ENCODE measurements at places on chromosomes 13 and 19.

DNA sequence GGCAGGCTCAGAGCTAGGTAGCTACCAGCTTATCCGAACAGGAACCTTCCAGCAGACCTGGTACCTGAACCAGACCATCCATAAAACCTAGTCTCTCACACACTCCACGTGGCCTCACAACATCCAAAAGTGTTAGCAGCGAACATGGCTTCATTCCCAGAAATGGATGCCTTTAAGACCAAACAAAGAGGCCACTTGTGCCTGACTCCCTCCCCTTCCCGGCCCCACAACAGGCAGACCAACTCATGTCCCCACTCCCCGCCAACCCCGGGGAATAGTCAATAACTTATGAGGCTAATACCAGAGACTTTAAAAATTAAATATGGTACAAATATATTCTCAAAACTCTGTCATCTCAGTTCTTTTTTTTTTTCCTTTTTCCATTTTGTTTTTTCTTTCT, 46.2 kb downstream of the ZNF557 start:
- DNase-seq: no peak

DNA sequence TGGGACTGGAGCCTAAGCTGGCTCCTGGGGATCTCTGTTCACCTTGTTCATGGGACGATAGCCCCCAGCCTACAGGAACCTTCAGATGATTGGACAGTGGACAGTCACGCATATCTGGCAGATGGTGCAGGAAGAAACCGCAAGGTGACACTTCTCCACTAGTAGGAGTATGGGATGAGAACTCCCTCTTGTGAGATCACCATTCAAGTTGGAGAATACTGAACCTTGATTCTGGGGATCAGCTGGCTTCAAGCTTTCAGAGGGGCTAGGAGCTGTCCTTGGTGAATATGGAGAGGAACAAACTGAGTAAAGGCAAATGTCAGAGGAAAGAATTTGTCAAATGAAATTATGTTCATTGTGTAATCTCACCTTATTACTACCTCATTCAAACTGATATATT, 204.5 kb downstream of the PDS5B start:
- no peak for DNase-seq

DNA sequence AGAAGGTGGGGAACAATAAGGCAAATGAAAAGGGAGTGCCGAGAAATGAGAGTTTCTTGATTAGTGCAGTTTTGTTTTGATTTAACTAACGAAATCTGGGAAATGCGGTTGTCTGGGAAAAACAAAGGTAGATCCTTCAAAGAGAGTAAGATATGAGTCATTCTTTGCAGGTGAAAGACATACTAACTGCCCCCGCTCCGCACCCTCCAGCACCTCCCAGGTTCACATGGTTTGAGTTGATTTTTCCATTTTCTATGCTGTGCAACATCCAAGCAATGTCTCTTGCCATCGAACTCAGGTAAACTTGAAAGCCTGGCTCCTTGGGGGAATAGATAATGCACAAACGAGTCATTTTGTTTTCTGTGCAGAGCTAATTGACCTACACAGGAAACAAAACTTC, 84.1 kb upstream of the KLF12 start:
- DNase-seq: no peak

- DNase-seq: no peak
Measured at GRCh38 chr13:37175996-37176395, 70.5 kb upstream of the CSNK1A1L start.

DNA sequence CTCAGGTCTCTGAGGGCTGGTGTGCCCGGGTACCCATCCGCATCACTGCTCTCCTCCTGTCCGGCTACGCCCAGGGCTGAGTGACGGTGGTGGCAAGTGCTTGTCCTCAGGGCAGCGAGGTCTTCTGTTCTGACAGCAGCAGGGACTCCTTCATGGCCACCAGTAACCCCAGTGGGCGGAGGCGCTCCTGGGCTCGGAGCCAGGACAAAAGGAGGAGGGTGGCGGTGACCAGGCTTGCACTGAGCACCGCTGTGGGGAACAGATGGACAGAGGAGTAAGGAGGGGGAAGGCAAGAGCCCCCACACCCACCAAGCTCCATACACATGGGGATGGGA, 5.8 kb downstream of the CD320 start:
- no peak for DNase-seq

DNA sequence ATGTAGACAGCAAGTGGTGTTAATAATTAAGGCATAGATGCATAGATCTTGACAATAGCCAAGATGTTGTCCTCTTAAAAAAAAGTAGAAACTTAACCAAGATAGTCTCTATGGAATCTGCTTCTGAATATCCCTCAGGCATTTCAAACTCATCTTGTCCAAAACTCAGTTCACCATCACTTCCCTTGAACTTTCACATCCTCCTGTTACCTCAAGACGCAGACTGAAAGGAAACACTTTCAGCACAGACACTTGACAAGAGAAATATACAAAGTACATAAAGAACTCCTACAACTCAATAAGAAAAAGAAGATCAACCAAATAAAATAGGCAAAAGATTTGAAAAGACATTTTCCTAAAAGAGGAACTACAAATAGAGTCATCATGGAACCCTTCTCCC, 451.1 kb downstream of the FOXO1 start:
- DNase-seq: no peak

DNA sequence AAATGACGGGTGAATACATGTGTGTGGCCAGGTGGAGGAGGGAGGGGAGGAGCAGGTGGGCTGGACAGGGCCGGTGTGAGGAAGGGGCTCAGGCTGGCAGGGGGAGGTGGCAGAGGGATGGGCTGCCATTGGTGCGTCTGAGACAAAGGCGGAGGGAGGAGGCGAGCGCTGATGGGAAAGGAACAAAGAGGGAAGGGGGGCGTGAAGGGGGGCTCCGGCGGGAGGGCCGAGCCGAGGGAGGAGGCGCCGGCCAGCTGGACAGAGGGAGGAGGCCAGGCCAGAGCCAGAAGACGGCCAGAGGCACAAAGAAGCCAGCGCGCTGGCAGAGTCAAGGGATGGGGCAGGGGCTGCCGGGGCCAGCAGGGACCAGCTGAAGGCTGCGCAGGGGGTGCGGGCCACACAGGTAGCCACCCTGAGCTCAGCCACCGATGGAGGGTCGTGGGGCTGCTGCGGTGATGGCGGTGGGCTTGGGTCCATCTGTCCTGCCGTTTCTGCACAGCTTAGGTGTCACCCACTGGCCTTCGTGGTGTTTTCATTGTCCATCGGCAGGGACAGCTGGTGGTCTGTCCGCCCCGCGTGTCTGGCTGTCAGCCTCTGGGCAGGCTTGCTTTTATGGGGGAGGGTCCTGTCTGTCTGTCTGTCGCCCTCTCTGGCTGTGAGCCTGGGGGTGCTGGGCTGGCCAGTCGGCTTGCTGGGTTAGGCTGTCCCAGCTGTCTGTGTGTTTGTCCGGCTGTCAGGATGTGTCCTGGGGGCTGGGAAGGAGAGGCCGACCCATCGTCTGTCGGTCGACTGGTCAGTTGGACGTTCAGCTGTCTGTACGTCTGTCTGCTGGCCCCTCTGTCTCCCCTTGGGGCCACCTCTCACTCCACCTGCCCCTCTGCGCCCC, 2.2 kb downstream of the APC2 start:
- no peak for DNase-seq

GRCh38 chr13:109783815-109784589, 2.4 kb downstream of the IRS2 start:
- no peak for DNase-seq

GRCh38 chr13:48266701-48267639, 34.0 kb downstream of the ITM2B start:
- no peak for DNase-seq

GRCh38 chr13:21872795-21873194, 201.9 kb downstream of the FGF9 start:
- no peak for DNase-seq

DNA sequence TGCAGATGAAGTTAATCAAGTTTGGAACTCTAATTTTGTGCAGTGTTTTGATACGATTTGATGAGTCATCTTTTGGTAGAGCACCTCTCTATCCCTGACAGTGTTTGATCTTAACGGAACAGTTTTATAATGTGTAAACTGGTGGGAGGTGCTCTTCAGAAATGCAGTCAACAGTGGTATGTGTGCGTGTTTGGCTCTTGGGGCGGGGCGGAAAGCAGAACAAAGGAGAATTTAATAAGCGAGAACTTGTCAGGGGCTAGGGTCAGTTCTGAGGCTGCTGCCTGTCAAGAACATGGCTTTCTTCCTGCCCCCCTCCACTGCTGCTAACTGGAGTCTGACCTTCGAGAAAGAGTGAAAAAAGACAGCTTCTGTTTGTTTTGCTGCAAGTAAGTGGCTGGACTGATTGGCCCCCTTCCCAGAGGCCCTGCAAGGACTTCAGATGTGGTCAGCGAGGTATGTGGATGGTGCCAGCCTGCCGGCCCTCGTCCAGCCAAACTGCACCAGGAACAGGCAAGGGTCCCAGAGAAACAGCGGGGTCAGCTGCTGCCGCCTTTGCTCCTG, 40.8 kb downstream of the BBC3 start:
- peak; percentile 58 for DNase-seq

- no peak for DNase-seq
Measured at GRCh38 chr13:77737583-77738200, 40.2 kb downstream of the SLAIN1 start.

GRCh38 chr13:111865826-111866225, 201.1 kb upstream of the SOX1 start:
- DNase-seq: no peak

GRCh38 chr19:30694156-30694755, 322.1 kb downstream of the ZNF536 start:
- no peak for DNase-seq

GRCh38 chr13:64052521-64052920, 2636.9 kb upstream of the PCDH20 start:
- DNase-seq: no peak

DNA sequence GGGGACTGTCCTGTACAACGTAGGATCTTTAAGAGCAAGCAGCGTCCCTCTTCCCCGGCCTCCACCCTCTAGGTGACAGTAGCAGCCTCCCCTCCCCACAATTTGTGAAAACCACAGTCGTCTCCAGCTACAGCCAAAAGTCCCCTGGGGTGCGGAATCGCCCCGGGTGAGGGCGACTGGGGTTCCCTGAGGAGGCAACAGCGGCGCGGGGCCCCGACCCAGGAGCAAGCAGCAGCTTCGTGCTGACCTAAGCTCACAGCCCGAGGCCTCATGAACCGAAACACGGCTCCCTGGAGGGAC, 322 bp downstream of the ZNF558 start:
- no peak for DNase-seq

DNA sequence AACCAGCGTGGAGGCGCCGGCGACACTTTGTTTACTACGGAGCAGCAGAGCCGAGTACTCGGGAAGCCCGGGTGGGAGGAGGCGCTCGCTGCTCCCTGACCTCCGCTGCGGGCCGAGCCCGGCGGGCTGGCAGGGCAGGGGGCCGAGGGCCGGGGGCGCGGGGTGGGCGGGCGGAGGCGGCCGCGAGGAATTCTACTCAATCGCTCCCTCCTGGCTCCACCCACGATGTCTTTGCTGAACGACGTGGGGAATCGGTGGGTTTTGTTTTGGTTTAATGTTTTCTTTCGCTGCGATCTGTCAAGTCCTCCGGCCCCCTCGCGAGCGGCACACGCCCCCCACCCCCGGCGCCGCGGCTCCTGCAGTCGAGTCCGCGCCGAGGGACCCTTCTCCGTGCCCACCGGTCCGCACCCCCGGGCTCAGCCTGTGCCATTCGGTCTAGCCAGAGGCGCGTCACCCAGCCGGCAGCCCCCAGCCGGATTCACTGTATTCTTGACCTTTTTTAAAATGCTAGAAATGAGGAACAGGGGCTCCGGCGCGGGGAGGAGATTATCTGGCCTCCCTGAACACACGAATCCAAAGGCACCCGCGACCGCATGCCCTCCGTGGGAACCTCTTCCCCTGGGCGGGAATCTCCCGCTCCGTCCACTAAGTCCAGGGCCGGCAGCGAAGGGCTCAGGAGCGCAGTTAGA, 636 bp upstream of the FOXO1 start:
- no peak for DNase-seq

GRCh38 chr13:30802953-30803478, 67.7 kb downstream of the ALOX5AP start:
- peak; percentile 76 for DNase-seq

- DNase-seq: no peak
Measured at GRCh38 chr19:47511681-47512080, 3.2 kb downstream of the NAPA start.

- no peak for DNase-seq
Measured at GRCh38 chr13:100130092-100130491, 41.2 kb downstream of the PCCA start.

DNA sequence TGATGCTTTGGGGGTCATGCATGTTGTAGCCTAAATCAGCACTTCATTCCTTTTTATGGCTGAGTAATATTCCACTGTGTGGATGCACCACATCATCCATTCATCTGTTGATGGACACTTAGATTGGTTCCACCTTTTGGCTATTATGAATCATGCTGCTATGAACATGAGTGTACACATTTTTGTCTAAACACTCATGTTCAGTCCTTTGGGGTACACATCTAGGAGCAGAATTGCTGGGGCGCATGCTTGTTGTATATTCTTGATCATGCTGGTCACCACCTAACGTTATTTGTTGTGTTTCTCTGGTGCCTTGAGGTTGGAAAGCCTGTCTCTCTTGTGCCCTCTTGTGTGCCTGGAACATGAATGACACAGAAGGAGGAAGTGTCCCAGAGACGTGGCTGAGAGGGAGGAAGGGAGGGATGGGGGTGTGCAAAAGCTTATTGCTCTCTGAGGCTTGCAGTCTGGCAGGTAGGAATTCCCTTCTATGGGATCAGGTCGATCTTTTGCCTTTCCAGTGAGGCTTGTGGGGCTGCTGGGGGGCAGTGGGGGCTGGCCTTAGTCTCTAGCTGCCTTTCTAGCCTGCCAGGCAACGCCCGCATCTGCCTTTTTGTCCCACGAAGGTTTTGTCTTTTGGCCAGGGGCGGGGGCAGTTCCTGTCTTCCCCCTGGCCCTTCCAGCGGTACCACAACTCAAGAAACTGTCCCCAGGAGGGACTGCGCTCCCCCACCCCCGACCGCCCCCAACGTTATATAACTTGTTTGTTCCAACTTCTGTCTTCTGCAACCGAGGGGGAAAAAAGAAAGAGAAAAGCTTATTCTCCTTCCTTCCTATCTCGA, 7.6 kb downstream of the KLHL26 start:
- no peak for DNase-seq

GRCh38 chr13:52162279-52163101, 3.1 kb upstream of the NEK3 start:
- no peak for DNase-seq

DNA sequence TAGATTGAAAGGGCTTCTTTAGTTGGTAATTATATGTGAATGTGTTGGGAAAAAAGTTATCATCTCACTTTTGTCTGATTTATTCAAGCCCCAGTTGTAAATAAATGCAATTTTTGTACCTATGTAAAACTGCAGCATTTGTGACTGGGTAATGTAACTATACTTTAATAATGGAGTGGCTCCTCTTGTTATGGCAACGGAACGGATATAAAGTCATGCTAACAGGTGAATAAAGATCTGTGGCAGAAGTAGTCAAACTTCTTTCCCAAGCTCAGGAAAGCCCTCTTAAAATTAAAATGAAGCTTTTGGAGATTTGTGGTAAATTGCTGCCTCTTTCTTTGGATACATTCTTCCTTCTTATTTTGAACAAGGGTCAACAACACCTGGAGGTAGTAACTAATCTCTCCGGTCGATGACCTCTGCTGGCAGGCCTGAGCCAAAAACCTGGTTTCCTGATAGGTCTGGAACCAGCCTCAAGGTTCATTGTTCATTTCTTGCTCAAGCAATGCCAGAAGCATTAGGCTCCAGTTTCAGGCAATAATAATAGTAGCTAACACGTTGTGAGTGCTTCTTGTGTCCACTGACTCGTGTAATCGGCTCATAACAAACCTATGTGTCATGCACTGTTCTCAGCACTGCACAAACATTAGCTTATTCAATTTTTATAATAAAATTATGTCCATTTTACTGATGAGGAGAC, 313.4 kb upstream of the DACH1 start:
- DNase-seq: no peak

Data from CD4-positive, alpha-beta T cell treated with Interleukin-6 at 100 ng/mL for 8 hours (primary cell).